Fibroblast of skin of right quadriceps (primary cell): ENCODE measurements at places on chromosomes 7 and 10.

GRCh38 chr7:98078197-98078870 lies 28.3 kb upstream of the LMTK2 start:
- DNase-seq: no peak

- DNase-seq: no peak
Observed at GRCh38 chr10:12594448-12594944, 245.1 kb downstream of the CAMK1D start.

GRCh38 chr7:79868010-79868409 lies 266.6 kb upstream of the GNAI1 start:
- no peak for DNase-seq

GRCh38 chr10:126876456-126876855 lies 28.8 kb upstream of the DOCK1 start:
- DNase-seq: no peak

- no peak for DNase-seq
Observed at GRCh38 chr7:41193738-41194282, 509.1 kb downstream of the INHBA start.

GRCh38 chr10:46550076-46550790 lies 6.2 kb downstream of the GPRIN2 start:
- DNase-seq: no peak

GRCh38 chr10:60940446-60940845 lies 3.5 kb downstream of the RHOBTB1 start:
- peak; percentile 36 for DNase-seq

- no peak for DNase-seq
Observed at GRCh38 chr10:5582736-5583135, 58.0 kb downstream of the CALML3 start.

- no peak for DNase-seq
Observed at GRCh38 chr7:69772718-69773436, 174.6 kb downstream of the AUTS2 start.

- DNase-seq: no peak
Observed at GRCh38 chr7:84985073-84985784, 201.6 kb downstream of the SEMA3D start.

- DNase-seq: peak; percentile 37
Observed at GRCh38 chr7:31114593-31115343, 62.7 kb downstream of the ADCYAP1R1 start.

DNA sequence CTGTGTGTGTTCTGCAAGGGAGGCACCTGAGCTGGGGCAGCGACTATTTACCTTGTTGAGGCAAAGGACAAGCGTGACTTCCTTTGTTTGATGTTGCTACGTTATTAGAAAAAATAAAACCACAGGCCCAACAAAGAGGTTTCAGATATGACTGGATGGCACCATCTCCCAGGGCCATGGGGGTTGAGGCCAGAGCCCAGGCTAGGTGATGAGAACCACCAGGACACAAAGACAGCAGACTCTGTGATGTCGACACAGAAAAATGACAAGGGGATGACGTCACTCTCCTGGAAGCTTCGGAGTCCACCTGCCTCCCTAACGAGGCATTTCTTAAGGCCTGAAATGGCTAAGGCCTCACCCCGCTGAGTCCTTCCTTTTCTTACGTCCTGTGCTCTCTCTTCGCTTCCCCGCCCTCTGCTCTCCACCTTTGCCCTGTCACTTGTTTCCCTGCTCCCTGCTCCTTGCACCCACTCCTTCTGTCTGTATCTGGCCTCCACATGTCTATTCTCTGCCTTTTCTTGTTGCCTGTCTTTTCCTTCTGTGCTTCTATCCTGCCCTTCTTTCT lies 83.0 kb upstream of the ADRB1 start:
- peak; percentile 31 for DNase-seq

- no peak for DNase-seq
Observed at GRCh38 chr7:22884911-22885788, 62.5 kb upstream of the TOMM7 start.

GRCh38 chr10:84344526-84344925 lies 16.1 kb downstream of the CCSER2 start:
- DNase-seq: no peak

DNA sequence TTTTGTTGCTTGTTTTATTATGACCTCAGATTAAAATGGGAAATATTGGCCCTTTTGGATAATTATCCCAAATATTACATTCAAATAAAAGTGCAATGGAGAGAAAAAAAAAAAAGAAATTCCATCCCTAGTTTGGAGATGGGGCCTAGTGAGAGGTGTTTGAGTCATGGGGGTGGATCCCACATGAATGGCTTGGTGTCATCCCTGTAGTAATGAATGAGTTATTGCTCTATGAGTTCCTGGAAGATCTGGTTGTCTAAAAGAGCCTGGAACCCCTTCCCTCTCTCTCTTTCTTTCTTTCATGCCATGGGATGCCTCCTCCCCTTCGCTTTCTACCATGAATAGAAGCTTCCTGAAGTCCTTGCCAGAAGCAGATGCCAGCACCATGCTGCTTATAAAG lies 44.3 kb downstream of the MSRB2 start:
- no peak for DNase-seq

GRCh38 chr10:119644994-119645393 lies 6.2 kb upstream of the BAG3 start:
- no peak for DNase-seq

GRCh38 chr10:6354168-6354772 lies 151.5 kb downstream of the PFKFB3 start:
- no peak for DNase-seq

GRCh38 chr10:116254422-116255155 lies 18.4 kb downstream of the GFRA1 start:
- DNase-seq: no peak

- no peak for DNase-seq
Observed at GRCh38 chr7:140039896-140040295, 22.9 kb downstream of the PARP12 start.

DNA sequence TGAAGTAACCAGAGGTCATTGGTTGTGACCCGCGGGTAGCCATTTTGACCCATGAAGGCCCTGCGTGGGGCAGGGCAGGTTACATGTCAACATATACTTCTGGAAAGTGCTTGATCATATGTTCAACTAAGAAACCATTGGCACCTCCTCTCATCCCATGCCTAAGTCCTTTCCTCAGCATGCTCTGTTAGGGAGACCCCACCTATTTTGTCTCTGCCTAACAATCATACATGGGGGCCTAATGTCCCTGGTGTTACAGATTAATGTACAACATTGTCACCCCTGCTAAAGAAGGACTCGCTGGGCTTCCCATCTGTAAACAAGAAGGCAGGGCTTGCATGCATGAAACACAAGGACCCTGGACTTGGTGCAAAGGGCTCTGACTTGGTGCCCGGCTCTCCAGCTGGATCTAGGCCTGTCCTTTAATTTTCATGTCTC lies 133.7 kb upstream of the TNS3 start:
- no peak for DNase-seq

GRCh38 chr10:114115661-114116445 lies 58.1 kb downstream of the CCDC186 start:
- DNase-seq: no peak

DNA sequence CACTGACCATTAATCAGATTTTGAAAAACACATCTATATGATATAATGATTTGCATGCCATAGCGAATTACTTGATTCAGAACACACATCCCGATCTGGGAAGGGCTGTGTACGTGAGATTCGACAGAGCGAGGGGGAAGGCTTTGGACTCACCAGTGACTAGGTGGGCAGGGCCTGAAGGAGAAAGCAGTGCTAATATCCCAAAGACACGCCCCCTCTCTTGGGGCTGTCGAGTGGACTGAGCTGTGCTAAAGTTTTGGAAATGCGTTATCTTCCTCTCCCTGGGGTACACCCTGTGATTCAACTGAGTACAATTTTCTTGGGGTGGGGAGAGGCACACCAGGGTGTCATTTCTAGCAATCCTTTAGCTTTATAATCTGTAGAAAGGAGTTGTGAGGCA lies 1.8 kb downstream of the LRRC17 start:
- DNase-seq: peak; percentile 41

DNA sequence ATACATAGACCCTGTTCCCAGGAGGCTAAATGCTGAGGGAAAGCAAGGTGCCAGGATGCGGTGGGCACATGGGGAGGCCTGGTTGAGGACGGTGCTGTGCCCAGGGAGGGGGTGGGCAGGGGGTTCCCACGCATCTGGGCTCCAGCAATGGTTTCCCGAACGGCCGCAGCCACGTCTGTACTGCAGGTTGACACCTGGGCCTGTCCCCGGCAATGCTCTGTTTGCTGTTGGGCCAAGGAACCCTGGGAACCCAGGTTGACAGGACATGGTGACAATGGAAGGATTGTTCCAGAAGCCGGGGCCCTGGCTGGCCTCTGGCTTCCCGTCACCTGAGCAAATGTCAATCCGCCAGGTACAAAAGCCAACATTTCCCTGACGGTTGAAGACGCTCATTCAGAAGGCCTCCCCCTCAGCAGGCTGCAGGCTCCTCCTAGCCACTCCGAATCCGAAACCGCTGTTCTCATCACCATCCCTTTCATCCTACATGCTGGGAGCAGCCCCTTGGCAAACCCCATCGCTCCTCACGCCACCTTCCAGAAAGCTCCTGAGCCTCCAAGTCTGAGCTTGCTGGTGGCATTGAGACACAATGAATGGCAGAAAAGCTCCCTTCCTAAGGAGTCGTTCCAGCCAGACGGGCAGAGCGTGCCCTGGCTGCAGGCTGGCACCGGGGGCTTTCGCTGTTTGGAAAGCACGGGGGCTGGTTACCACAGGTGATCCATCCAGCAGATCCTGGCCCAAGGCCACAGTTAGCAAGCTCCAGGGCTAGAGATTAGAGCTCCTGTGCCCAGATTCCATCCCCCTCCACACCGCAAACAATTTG lies 31.2 kb downstream of the SPOCK2 start:
- DNase-seq: no peak

DNA sequence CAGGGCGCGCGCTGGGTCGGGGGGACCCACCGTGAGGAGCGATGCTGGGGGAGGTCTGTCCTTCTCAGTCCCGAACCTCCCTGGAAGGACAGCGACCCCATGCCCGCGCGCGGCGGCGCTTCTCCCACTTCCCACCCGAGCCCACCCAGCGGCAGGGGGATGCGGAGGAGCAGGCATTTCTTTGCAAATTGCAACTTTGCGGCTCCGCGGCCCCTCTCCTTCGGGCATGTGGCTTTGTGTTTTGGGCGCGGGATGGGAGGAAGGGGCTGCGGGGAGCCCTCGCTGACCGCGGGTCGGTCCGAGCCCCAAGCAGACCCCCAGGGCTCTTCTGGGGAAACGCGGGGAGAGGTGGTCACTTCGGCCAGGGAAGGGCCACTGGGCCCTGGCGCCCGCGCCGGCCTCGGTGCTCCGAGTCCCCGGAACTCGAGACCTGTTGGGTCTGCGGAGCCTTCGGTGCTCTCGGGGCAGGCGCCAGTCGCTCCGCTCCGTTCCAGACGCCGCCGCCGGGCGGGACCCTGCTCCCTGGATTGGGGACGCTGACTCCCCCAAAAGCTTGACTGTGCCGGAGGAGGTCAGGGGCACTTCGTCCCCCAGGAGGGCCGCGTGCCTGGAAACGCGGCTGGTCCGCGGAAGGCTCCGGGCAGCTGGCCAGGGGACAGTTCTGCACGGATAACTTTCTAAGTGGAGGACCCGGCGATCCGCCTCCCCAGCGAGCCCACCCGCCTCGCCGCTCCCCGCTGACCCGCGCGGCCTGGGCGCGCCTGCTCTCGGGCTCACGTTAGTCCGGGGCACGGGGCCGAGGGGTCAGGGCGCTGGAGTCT lies 164.2 kb upstream of the DPP6 start:
- DNase-seq: no peak
